ENCODE measurements at places on chromosomes 12 and 14. TPM values are rescaled to one million over a fixed set of nuclear protein-coding genes. Genes with fewer than 3 reads are reported as not detected.
A peak's percentile ranks its signal among the peaks of the same experiment; 100 is the strongest.

- no peak for DNase-seq
Observed at GRCh38 chr14:72856530-72857266, 37.2 kb downstream of the DPF3 start.

IL31 gene
- not detected for total RNA-seq

IL22 gene
- not detected for total RNA-seq

- DNase-seq: no peak
Observed at GRCh38 chr12:25388183-25388582, 137.5 kb upstream of the KRAS start.

ASCL1 gene
- not detected for total RNA-seq

- no peak for DNase-seq
Observed at GRCh38 chr14:76780875-76781647, 19.8 kb downstream of the VASH1 start.

- DNase-seq: no peak
Observed at GRCh38 chr12:52254180-52254964, 20.1 kb upstream of the KRT86 start.

HSPB8 gene
- total RNA-seq: 10.8 TPM

- DNase-seq: peak; percentile 41
Observed at GRCh38 chr14:102593061-102593824, 794 bp downstream of the RCOR1 start.

DNA sequence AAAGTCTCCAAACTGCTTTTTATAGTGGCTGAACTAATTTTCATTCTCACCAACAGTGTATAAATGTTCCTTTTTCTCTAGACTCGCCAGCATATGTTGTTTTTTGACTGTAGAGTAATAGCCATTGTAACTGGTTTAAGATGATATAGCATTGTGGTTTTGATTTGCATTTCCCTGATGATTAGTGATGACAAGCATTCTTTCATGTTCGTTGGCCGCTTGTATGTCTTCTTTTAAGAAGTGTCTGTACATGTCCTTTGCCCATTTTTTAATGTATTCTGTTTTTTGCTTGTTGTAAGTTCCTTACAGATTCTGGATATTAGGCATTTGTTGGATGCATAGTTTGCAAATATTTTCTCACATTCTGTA is 404.9 kb downstream of the FLRT2 start:
- no peak for DNase-seq

GRCh38 chr14:103427485-103428443 is 42.5 kb downstream of the MARK3 start:
- DNase-seq: peak; percentile 14

- DNase-seq: no peak
Observed at GRCh38 chr12:101992091-101992490, 69.7 kb downstream of the WASHC3 start.

RASSF8 gene
- total RNA-seq: 59.3 TPM

DNA sequence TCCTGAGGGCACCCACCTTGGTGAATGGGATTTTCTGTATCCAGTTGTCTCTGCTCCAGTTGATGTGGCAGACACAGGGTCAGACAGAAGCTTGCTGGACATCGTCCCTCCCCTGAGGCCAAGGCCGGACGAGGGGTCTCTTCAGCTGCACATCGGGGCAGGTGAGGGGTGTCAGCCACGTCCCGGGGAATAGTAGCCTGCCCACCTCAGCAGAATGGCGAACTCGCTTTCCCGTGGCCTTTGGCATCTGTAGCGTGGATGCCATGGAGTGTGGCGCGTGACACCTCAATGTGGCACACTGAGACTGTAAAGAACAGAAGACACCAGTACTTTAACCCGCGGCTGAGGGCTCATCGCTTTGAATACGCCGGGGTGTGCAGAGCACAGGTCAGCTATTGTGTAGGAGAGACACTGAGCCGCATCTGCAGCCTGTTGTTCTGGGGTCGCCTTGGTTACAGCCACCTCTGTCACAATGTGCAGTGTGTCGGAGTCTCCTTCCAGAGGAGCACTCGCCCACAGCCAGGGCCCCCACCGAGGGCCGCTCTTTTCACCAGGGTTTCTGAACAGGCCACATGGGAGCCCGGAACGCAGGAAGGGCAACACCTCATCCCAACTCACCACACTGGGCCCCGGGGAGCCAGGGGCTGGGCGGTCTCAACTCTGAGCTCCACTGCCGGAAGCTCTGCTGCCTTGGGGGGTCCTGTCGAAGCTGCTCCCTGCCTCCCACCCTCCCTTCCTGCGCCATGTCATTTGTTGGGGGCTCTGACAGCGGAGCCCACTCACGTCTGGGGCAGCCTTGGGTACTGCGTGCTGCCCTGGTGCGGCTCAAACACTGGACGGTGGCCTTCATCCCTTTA is 77.0 kb downstream of the ADGRD1 start:
- no peak for DNase-seq

DNA sequence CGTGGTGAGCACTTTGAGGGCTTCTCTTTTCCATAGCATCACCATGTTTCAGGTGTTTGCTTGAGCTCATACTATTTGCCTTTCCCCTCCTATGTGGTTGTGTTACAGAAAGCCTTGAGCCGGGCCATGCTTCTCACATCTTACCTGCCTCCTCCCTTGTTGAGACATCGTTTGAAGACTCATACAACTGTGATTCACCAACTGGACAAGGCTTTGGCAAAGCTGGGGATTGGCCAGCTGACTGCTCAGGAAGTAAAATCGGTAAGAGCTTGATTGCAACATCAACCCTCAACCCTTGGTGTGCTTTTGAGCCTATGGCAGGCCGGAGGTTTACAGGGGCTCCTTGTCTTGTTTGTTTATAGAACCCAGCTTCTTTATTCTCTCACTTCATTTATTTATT is 8.1 kb downstream of the LETMD1 start:
- no peak for DNase-seq

GRCh38 chr14:28813810-28814209 is 47.2 kb downstream of the FOXG1 start:
- DNase-seq: no peak

GRCh38 chr14:74326369-74327152 is 21.7 kb upstream of the VRTN start:
- DNase-seq: no peak

GRCh38 chr12:82458101-82458500 is 99.8 kb downstream of the METTL25 start:
- no peak for DNase-seq

DNA sequence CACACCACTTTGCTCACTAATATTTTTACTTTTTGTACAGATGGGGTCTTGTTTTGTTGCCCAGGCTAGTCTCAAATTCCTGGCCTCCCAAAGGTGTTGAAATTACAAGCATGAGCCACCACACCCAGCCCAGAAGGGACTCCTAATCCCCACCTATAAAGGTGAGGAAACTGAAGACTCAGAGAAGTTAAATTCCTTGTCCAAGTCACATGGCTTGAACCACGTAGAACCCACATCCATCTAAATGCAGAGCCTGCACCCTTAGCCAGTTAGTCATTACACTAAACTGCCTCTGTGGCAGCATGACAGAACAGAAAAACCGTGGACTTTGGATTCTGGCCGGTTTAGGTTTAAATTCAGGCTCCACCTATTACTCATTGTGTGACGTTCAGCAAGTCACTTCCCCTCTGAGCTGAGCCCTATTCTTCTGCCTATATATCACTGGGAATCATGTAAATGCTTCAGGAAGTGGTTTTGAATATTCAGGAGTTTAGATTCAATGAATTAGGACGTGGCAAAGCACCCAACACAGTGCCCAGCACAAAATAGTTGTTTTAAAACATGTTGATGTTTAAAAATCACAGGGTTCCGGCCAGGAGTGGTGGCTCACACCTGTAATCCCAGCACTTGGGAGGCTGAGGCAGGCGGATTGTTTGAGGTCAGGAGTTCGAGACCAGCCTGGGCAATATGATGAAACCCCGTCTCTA is 3.0 kb upstream of the CORO1C start:
- DNase-seq: peak; percentile 73
